ENCODE measurements at places on chromosomes 1 and 21.

- no peak for DNase-seq
Measured at GRCh38 chr1:42171679-42172266, 7.2 kb upstream of the GUCA2A start.

GRCh38 chr1:15412175-15412800, 2.6 kb downstream of the EFHD2 start:
- DNase-seq: no peak

- DNase-seq: no peak
Measured at GRCh38 chr1:11450310-11450709, 28.6 kb upstream of the DISP3 start.

- no peak for DNase-seq
Measured at GRCh38 chr1:214067397-214067796, 79.6 kb downstream of the PROX1 start.

DNA sequence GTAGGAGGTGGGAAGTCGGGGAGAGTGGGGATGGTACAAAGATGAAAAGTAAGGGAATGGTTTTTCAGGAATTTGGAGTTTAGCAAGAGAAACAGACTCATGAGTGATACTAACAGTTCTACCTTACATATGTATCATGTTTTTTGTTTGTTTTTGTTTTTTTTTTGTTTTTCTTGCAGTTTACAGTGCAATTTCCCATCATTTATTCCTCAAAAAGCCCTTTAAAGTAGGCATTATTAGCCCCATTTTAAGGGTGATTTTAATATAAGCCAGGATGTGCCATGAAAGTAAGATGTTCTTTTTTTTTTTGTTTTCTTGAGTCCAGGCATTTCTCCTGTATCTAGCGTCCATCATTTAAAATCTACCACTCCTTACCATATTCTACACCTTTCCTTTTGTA, 13.8 kb upstream of the TRIM45 start:
- DNase-seq: no peak
